AML-193 (cell line): ENCODE measurements at places on chromosomes 7 and 10.
A peak's percentile ranks its signal among the peaks of the same experiment; 100 is the strongest.

GRCh38 chr10:81680359-81680758, 194.6 kb upstream of the NRG3 start:
- DNase-seq = no peak

DNA sequence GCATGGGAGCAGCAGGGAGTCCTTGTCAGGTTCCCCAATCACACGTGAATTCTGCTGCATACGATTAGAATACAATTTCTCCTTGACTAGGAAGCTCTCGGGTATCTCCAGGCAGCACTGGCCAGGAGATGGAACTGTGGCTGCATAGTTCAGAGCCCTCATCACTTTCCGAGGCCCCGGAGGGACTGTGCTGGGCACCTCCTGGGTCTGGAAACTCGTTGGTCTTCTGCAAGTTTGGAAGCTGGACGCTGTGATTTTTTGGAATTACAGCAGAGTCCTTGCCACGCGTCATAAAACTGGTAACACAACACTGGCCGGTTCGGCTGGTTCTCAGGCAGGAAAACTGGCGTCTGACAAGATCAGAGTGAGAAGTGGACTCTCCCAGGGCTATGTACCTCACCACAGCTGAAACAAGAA, 216.1 kb downstream of the CCDC3 start:
- DNase-seq = no peak

GRCh38 chr7:123352973-123353372, 153.2 kb upstream of the SLC13A1 start:
- no peak for DNase-seq

GRCh38 chr7:28726555-28726954, 231.6 kb downstream of the TRIL start:
- no peak for DNase-seq

- DNase-seq = no peak
Observed at GRCh38 chr7:128303643-128304042, 40.1 kb downstream of the RBM28 start.

- DNase-seq = no peak
Observed at GRCh38 chr10:29956335-29956924, 103.0 kb downstream of the JCAD start.

DNA sequence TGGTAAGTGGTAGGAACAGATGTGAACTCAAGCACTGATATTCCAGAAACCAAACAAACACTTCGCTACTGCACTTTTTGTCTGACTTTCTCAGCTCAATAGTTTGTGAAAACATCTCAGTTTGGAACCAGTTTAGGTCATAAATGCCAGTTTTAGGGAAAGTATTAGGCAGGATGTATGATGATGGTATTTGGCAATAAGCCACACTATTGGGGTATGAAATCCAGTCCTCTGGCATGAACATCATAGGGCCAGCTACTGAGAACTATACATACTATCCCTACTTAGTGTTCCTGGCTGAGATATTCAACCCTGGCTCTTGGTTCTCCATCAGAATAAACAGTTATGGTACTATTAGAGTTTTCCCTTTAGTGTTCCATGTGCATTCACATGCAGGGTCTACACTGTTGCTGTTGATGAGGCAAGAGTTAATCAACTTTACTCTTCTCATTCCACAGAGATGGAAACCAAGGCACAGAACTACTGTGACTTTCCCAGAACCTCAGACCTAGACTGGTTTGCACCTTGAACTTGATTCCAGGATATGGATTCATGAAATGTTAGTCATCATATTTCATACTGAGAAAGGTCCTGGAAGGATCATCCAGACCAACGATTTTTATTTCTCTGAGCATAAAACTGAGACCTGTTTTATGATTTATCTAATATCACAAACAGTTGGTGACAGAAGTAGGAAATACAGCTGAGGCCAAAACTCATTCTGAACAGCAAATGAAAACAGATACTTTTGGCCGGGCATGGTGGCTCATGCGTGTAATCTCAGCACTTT, 20.0 kb upstream of the IFIT2 start:
- DNase-seq = no peak

- DNase-seq = no peak
Observed at GRCh38 chr7:1320616-1321240, 88.1 kb downstream of the UNCX start.

GRCh38 chr7:127514499-127514898, 70.9 kb downstream of the GCC1 start:
- DNase-seq = peak; percentile 18
